ENCODE measurements at places on chromosomes 13 and 19.
A peak's percentile ranks its signal among the peaks of the same experiment; 100 is the strongest.

DNA sequence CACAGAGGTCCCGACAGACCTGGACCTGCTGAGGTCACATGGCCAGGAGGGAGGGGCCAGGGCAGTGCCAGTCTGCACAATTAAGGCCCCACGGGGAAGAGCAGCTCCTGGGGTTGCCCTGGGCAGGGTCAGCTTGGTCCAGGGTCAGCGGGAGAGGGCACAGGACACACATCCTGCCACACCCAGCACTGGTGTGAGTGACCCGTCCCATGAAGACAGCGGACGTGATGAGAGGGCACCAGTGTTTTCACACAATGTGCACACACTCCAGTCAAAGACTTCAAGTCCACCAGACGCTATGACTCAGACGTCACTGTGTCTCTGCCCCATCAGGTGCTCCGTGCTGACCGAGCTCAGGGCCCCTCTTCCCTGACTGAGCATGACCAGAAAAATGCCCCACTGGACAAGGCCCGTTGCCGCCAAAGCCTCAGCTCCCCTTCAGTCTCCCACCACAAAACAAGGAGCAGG lies 4.2 kb downstream of the TMEM259 start:
- no peak for DNase-seq

- DNase-seq = peak; percentile 84
These were observed 25.9 kb downstream of the GRIN2D start for GRCh38 chr19:48419158-48419920.

DNA sequence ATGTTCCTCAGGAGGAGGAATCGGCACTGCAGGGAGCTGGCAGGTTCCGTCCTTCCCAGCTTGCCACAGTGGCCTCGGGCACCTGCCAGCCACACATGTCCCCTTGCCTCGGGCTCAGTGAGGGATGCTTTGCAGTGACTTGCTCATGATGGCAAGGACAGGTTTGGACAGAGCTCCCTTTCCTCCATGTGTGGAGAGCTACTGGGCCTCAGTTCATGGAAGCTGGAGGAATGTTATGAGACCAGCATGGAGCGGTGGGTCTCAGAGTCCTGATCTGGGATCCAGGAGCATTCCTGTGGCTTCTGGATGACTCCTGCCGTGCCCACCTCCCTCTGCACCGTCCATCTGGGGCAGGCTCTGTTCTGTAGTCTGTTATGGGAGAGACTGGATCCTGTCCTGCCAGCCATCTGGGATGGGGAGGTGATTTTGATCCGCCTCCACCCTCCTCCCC lies 59.2 kb downstream of the SIPA1L3 start:
- DNase-seq = peak; percentile 42

- DNase-seq = no peak
These were observed 699 bp downstream of the MEGF8 start for GRCh38 chr19:42325896-42326771.

- DNase-seq = peak; percentile 14
These were observed 182.0 kb upstream of the SERP2 start for GRCh38 chr13:44191504-44192171.

- no peak for DNase-seq
These were observed 241.9 kb upstream of the NBEA start for GRCh38 chr13:34700155-34700554.

GRCh38 chr13:30235216-30235615 lies 72.1 kb downstream of the KATNAL1 start:
- DNase-seq = no peak

- no peak for DNase-seq
These were observed 1.7 kb upstream of the CADM4 start for GRCh38 chr19:43641333-43641732.

DNA sequence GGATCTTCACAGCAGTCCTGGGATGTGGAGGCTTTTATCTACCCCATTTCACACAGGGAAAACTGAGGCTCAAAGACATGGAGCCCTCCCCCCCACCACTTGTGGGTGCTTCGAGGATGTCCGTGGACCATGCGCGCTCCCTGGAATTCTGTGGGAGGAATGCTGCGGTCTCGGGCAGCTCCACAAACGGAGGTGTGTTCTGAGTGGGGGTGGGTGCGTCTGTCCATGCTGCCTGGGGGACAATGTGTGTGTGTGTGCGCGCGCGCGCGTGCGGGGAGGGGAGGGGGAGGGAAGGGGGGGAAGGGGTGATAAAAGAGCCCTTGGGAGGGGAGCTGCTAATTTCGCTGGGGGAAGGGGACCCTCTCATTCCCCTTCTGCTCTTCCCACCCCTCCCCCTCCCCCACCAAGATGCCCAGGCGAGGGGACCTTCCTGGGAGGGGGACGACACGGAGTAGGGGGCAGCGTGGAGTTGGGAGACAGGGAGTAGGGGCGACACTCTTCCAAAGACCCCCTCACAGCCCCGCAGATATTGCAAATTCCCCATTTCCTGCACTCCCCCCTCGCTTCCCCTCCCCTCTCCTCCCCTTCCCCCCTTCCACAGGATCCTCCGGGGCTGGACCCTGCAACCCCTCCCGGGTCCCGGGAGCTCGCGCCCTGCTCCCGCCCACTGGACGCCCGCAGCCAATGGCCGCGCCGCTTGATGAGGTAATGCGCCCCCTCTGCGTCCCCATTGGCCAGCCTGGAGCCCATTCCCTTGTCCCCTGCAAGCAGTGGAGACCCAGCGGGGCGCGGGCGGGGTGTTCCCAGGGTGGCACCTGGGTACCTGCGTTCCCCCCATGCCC lies 18.9 kb upstream of the ZNRF4 start:
- DNase-seq = peak; percentile 96

GRCh38 chr19:56162258-56162657 lies 13.6 kb upstream of the GALP start:
- no peak for DNase-seq

- DNase-seq = no peak
These were observed 3.0 kb upstream of the NDFIP2 start for GRCh38 chr13:79477968-79478367.

DNA sequence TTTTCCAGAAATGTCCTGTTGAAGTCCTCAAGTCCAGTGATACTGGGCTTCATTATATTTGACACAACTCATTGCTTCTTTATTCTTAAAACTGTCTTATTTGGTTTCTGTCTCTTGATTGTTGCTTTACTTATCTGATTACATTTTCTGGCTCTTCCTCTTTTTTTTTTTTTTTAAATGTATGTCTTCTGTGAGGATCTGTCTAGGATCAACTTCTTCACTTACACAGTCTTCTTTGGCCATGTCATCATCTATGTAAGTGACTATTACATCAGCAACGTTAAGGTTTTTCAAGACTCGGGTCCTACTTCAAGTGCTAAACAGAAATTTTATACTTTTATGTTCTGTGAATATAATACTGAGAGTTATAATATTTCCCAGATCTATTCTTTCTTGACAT lies 162.1 kb downstream of the PDS5B start:
- DNase-seq = no peak

DNA sequence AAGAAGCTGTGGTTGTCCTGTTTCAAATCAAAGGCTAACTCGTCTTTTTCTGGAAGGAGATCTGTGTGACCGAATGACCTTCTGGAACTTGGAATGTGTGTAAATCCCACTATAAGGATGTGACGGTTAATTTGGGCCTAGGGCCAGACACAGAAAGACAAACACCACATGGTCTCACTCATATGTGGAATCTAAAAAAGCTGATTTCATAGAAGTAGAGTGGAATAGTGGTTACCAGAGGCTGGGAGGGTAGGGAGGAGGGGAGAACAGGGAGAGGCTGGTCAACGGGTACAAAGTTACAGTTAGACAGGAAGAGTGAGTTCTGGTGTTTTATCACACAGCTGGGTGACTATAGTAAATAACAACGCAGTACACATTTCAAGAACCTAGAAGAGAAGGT lies 39.3 kb upstream of the RGCC start:
- peak; percentile 3 for DNase-seq

DNA sequence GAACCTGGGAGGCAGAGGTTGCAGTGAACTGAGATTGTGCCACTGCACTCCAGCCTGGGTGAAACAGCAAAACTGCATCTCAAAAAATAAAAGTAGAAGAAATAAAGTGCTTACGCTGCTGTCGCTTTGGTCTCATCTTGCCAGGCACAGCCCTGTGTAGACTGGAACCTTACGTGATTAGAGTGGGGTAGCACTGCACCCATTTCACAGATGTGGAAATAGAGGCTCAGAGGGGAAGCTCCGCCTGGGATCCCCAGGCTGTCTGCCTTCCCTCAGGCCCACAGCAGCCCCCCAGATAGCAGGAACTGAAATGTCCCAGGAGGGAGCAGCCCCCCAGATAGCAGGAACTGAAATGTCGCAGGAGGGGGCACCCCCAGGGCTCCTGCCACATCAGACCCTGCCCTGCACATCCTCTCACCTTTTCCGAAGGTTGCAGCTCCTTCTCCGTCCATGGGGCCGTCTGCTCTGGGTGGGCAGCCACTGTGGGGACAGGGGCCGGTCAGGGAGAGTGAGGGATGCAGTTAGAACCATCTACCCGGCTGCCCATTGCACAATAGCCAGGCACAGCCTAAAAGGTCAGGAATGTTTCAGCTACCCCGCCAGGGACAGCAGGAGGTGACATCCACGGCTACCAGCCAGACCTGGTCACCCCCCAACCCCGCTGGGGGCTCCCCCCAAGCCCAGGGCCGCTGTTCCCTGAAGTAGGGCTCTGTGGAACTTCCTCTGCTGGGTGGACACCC lies 1.9 kb downstream of the PLIN4 start:
- DNase-seq = no peak

- no peak for DNase-seq
These were observed 1430.9 kb upstream of the MIR17HG start for GRCh38 chr13:89916551-89916950.

DNA sequence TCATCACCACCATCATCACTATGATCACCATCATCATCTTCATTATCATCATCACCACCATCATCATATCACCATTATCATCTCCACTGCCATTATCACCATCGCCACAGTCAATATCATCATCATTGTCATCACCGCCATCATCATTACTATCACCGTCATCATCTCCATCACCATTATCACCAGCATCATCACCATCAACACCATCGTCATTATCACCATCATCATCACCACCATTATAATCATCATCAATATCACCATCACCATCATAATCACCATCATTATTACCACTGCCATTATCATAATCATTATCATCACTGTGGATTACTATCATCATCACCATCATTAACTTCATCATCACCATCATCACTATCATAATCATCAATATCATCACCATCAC lies 17.3 kb upstream of the ARHGEF18 start:
- no peak for DNase-seq

DNA sequence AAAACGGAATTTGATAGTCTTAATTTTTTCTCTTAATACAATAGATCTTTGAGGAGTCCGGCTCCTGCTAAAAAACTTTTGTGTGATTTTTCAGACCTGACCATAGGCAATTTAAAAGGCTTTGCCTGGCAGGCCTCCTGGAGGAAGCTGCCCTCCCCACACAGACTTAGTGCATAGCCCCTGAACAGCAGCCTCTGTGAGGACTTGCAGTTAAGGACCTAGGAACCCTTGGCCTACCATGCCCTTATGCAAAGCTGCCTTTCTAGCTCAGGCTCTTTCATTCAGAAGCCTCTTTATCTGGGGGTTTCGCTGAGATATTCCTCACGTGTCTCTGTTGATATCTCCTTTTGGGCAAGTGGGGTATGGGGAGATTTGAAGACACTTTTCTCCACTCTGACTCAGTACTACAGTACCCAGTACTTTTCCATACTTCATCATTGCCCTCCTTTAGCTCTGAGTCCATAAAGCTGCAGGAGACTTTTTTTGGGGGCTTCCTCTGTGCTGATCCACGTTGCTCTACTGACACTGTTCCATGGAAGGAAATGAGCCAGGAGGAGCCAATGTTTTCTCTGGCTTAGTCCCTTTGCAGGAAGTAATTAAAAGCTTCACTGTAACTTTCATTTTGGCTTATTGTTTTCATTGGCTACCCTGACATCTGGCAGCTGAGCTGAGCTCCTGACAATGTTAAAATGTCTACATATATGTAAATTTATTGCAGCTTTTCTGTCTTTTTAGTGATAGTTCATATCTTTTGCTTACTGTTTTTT lies 283.1 kb downstream of the TDRD3 start:
- DNase-seq = no peak

- no peak for DNase-seq
These were observed 33.6 kb downstream of the CEBPG start for GRCh38 chr19:33407140-33407551.

GRCh38 chr13:99656844-99657381 lies 155.6 kb downstream of the TM9SF2 start:
- DNase-seq = no peak

DNA sequence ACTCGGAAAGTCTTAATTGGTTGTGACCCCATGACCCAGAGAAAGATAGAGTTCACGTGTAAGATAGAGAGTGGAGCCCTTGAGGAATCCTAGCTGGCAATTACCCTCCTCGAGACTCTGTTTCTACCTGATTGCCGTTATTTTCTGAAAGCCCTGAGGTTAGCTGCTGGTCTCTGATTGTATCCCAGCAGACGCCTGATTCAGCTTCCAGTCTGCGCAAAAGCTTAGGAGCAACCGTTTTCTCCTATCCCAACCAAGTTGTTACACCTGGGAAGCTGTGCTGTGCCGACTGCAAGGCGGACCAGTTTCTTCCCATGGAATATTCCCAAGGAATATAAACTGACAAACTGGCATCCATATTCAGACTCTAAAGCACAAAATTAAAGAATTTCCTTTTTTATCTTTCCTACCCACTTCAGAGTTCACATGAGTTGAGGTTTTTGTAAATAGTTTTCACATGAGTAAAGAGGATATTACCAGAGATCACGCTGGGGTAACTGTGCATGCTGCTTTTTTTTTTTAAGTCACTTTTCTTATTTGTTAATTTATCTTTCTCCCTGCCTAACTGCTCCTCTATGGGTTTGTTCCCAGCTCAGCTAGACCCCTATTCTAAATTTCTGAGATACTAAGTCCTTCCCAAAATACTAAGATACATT lies 1.5 kb upstream of the TRPC4 start:
- DNase-seq = peak; percentile 9

- DNase-seq = no peak
These were observed 68.2 kb upstream of the MED4 start for GRCh38 chr13:48163061-48163460.

GRCh38 chr13:75458696-75459422 lies 23.1 kb downstream of the TBC1D4 start:
- DNase-seq = no peak

GRCh38 chr13:99063952-99064351 lies 86.1 kb upstream of the DOCK9 start:
- DNase-seq = no peak

- no peak for DNase-seq
These were observed 185.7 kb downstream of the VWA8 start for GRCh38 chr13:41775251-41775650.

DNA sequence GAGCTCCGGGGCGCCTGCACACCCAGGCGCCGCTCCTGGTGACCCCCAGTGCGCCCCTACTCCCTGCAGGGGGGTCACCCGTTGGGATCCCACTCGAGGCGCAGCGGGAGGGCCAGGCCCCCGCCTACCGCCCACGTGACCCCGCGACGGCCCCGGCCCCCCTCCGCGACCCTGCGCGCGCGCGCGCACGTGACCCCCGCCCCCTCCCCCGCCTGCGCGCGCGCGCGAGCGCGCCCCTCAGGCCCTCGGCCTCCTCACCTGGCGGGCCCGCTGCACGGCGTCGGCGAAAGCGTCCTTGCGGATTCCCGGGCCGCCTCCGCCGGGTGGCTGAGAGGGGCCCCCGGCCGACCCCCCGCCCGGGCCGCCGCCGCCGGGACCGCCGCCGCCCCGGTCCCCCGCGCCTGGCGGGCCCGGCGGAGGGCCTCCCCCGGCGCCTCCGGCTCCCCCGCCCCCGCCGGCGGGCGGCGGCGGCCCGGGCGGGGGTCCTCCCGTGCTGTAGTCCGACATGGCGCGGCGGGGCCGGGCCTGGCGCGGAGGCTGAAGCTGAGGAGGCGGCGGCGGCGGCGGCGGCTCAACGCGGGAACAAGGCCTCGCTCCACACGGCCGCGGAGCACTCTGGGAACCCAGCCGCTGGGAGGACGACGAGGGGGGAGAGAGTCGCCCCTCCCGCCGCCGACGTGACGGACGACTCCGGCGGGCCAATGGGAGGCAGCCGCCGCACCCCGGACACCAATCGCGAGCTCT lies at the start of gene KHSRP:
Gene KHSRP, minus strand, starts transcription at position 617 of the 744 bp plus-strand sequence. Its CDS starts 110 bp downstream, at position 507.
- DNase-seq = peak; percentile 41
